Calu3 (cell line): ENCODE measurements at places on chromosomes 4 and X. TPM values are rescaled to one million over a fixed set of nuclear protein-coding genes. Genes with fewer than 3 reads are reported as not detected.

- H3K4me3 ChIP-seq, result no peak overlapping the region
- DNase-seq, result no peak
- no peak overlapping the region for H3K27ac ChIP-seq
- no peaks in the 10 kb centered on the region for H3K4me1 ChIP-seq
- H3K27me3 ChIP-seq, result no peaks in the 10 kb centered on the region
- no peaks in the 10 kb centered on the region for H3K36me3 ChIP-seq
Measured at GRCh38 chr4:78818530-78819079, 42.5 kb downstream of the BMP2K start.

ELF4 gene
- total RNA-seq, result 21.0 and 24.2 TPM in 2 replicates

DNA sequence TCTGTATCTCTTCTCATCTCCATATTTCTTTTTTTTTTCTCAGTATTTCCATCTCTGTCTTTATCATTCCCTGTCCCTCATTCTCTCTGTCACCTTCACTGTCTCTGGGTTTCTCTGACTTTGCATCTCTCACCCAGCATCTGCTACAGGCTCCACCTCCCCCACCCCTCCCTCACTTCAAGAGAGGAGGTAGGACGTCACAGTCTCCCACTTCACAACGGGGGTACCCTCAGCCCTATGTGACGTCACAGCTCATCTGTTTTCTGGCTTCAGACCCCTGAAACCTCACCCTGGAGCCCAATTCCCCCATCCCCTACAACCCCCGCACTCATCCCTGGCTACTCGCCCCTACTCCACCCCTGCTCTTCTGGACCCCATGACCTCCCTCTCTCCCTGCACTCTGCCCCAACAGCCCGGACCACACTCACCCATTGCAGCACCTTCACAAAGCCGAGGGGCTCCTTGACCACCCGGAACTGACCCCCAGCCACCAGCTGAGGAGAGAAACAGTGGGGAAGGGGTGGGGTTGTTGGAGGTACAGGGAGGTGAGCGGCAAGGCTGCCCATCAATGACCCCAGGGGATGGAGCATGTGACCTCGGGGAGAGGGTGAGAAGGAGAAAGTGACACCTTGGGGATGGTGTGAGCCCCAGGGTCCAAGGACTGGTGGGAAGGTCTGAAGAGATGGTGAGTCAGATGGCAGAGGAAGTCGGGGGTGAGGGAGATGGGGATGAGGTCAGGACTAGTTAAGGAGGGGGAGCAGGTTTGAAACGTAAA, 1.3 kb downstream of the SYP start:
- H3K36me3 ChIP-seq, result peaks cover 10% of the 10 kb centered on the region
- H3K27ac ChIP-seq, result no peak overlapping the region
- DNase-seq, result no peak
- peaks cover 10% of the 10 kb centered on the region for H3K4me1 ChIP-seq

MAGEB17 gene
- not detected in 2 replicates for total RNA-seq

- H3K4me1 ChIP-seq, result peaks cover 9% of the 10 kb centered on the region
- no peaks in the 10 kb centered on the region for H3K27me3 ChIP-seq
- H3K36me3 ChIP-seq, result no peaks in the 10 kb centered on the region
- no peak for DNase-seq
- no peak overlapping the region for H3K4me3 ChIP-seq
Measured at GRCh38 chr4:127870281-127870680, 10.4 kb upstream of the PLK4 start.

- no peaks in the 10 kb centered on the region for H3K4me1 ChIP-seq
- DNase-seq, result no peak
- no peak overlapping the region for H3K27ac ChIP-seq
- H3K4me3 ChIP-seq, result no peak overlapping the region
- H3K27me3 ChIP-seq, result no peaks in the 10 kb centered on the region
Measured at GRCh38 chr4:146814750-146815149, 130.9 kb downstream of the TTC29 start.

EXOSC9 gene
- 18.8 and 22.3 TPM in 2 replicates for total RNA-seq

- peaks cover 43% of the 10 kb centered on the region for H3K27me3 ChIP-seq
- DNase-seq, result no peak
- H3K4me1 ChIP-seq, result no peaks in the 10 kb centered on the region
- H3K27ac ChIP-seq, result no peak overlapping the region
- H3K4me3 ChIP-seq, result no peak overlapping the region
- no peaks in the 10 kb centered on the region for H3K36me3 ChIP-seq
Measured at GRCh38 chr4:3021127-3021526, 53.2 kb downstream of the HTT-AS start.

DNA sequence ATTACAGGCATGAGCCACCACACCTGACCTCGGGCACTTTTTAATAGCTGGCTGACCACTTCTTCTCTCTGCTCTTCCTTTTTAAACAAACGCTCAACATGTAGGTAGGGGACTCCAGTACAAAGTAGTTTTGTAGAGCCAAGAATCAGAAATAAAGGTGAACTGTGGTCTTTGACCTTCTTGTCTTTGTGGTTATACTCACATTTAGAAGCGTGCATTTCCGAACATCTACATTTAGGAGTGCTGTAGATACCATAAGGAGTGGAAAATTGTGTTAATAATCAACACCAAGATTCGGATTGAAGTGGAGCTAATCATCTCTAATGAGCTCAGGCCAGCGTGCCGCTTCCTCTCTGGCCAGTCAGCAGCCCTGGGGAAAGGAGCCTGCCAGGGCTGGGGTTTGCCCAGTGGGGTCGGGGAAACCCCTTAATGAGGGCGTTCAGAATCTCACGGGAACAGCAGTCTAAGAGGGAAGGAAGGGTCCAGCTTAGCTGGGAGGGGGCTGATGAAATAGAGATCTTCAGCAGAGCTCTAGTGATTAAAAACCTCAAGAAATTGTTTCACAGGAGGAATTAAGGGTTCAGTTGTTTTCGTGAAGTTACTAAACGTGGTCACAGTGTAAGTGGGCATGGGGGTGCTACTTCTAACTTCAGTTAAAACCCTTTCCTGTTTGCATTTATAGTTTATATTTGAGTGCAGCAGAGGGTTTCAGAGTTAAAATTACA, 81.2 kb downstream of the GAB1 start:
- H3K27ac ChIP-seq, result no peak overlapping the region
- no peaks in the 10 kb centered on the region for H3K27me3 ChIP-seq
- H3K4me1 ChIP-seq, result no peaks in the 10 kb centered on the region
- no peak overlapping the region for H3K4me3 ChIP-seq

TLR7 gene
- not detected in 2 replicates for total RNA-seq

DNA sequence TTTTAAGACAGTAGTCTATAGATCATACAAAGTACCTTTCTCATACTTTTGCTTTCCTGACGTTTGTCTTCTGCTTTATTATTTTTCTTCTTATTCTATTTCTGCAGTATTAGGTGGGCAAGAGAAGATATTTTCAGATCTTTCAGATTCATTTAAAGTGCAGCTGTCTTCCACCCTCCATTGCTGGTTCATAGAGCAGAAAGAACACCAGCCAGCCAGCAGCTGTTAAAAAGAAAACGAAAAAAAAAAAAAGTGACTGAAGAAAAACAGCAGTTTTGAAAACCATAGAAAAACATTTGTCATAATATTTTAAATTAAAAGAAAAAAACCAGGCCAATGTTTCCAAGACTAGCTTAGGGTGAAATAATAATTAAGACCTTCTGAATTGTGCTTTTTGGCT, 42.9 kb downstream of the SMAD1 start:
- no peak overlapping the region for H3K4me3 ChIP-seq
- H3K4me1 ChIP-seq, result no peaks in the 10 kb centered on the region

- no peak overlapping the region for H3K4me3 ChIP-seq
- H3K4me1 ChIP-seq, result peaks cover 9% of the 10 kb centered on the region
- peaks cover 24% of the 10 kb centered on the region for H3K36me3 ChIP-seq
- no peak for DNase-seq
- no peak overlapping the region for H3K27ac ChIP-seq
- H3K27me3 ChIP-seq, result no peaks in the 10 kb centered on the region
Measured at GRCh38 chr4:112288455-112288854, 2.8 kb upstream of the TIFA start.

HERC5 gene
- total RNA-seq, result 20.1 and 44.2 TPM in 2 replicates

GRCh38 chr4:174154215-174154854, 129.1 kb downstream of the FBXO8 start:
- no peaks in the 10 kb centered on the region for H3K36me3 ChIP-seq
- H3K4me1 ChIP-seq, result no peaks in the 10 kb centered on the region
- H3K27ac ChIP-seq, result no peak overlapping the region
- no peak overlapping the region for H3K4me3 ChIP-seq
- H3K27me3 ChIP-seq, result no peaks in the 10 kb centered on the region

SUPT20HL2 gene
- total RNA-seq, result not detected in 2 replicates

GRCh38 chr4:73189274-73189810, 69.3 kb downstream of the ANKRD17 start:
- no peak overlapping the region for H3K4me3 ChIP-seq
- DNase-seq, result no peak
- H3K27ac ChIP-seq, result no peak overlapping the region
- no peaks in the 10 kb centered on the region for H3K27me3 ChIP-seq

GRCh38 chr4:10139518-10139917, 22.9 kb upstream of the WDR1 start:
- no peaks in the 10 kb centered on the region for H3K4me1 ChIP-seq
- H3K27me3 ChIP-seq, result peaks cover 47% of the 10 kb centered on the region
- no peak overlapping the region for H3K27ac ChIP-seq
- DNase-seq, result no peak

DNA sequence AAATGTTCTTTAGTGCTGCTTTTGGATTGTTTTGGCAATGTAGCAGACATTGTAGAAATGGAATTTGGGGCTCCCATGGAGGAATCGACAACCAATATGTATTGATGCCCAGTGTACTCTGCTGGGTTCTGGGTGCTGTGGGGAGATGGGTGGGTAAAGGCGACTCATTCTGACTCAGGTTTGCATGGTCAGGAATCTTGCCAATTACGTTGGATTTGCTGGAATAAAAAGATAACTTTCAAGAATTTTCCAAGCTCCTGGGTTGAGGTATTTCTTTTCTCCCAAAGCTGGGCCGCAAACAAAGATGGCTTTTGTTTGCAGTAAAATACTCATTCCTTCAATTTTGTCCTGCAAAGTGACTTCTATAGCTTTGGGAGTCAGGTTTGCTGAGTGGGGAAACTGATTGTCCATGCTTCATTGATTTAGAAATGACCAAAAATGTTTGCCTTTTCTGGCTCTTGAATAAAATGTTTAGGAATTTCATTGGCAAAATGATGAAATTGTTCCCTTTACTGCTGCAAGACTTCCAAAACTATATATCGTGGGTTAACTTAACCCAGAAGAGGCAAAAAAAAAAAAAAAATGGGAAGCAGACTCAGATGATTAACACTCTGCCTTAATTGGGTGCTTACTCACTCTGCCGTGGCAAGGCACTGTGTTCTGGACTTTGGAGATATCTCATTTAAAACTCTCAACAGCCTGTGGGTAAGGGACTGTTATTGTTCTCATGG, 57.0 kb downstream of the RTL9 start:
- H3K36me3 ChIP-seq, result no peaks in the 10 kb centered on the region
- H3K27ac ChIP-seq, result no peak overlapping the region
- no peak for DNase-seq
- no peak overlapping the region for H3K4me3 ChIP-seq

ASB12 gene
- total RNA-seq, result not detected in 2 replicates

GRCh38 chrX:154369449-154370299, 4.8 kb downstream of the FLNA start:
- peak overlapping the region; percentile 79 for H3K4me3 ChIP-seq
- DNase-seq, result peak; percentile 87
- H3K4me1 ChIP-seq, result peaks cover 9% of the 10 kb centered on the region
- H3K27ac ChIP-seq, result peak overlapping the region; percentile 92

- H3K27ac ChIP-seq, result no peak overlapping the region
- H3K4me1 ChIP-seq, result no peaks in the 10 kb centered on the region
- no peaks in the 10 kb centered on the region for H3K27me3 ChIP-seq
- no peak for DNase-seq
- H3K4me3 ChIP-seq, result no peak overlapping the region
Measured at GRCh38 chr4:23805450-23805851, 84.4 kb downstream of the PPARGC1A start.

PPA2 gene
- total RNA-seq, result 83.6 and 86.6 TPM in 2 replicates

DNA sequence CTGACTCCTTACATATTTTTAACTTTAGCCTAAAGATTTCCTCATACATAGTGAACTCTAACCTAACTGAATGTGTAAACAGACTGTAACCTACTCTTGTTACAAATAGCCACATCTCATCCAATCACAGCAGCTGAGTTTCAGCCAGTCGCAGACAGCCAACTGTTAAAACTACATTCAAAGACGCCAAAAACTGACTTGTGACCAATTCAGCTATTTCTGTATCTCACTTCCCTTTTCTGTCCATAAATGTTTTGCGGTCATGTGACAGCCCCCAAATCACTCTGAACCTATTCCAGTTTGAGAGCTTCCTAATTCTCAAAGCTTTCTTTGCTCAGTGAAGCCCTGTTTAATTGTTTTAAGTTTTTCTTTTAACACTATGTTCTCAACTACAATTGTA, 2731.9 kb downstream of the ARAP2 start:
- DNase-seq, result no peak
- H3K4me1 ChIP-seq, result no peaks in the 10 kb centered on the region
- no peak overlapping the region for H3K4me3 ChIP-seq
- no peaks in the 10 kb centered on the region for H3K36me3 ChIP-seq

CT45A1 gene
- total RNA-seq, result not detected in 2 replicates

- no peaks in the 10 kb centered on the region for H3K27me3 ChIP-seq
- no peak overlapping the region for H3K4me3 ChIP-seq
- H3K36me3 ChIP-seq, result no peaks in the 10 kb centered on the region
- no peaks in the 10 kb centered on the region for H3K4me1 ChIP-seq
- H3K27ac ChIP-seq, result no peak overlapping the region
- DNase-seq, result no peak
Measured at GRCh38 chrX:36978886-36979285, 29.3 kb upstream of the FAM47C start.

ADGRL3 gene
- 0.51 and 0.66 TPM in 2 replicates for total RNA-seq

CT55 gene
- total RNA-seq, result not detected in 2 replicates

ART3 gene
- 1.7 and 1.9 TPM in 2 replicates for total RNA-seq

OTOP1 gene
- not detected in 2 replicates for total RNA-seq

DNA sequence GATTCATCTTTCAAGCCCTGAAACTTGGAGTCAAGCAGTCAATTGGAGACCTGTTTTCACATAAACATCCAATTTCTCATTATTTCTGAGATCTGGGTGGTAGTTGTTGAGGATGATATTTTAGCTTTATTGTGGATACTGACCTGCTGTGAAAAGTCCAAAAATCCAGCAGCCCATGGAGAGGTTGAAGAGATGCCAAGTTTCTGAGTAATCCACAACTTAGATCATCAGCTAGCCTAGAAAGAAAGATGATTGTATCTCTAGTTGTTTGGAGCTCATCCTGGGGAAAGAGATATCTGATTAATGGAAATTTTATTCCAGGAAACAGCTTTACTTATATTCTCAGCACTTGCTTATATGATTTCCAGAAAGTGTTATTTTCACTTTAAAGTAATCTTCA, 48.6 kb upstream of the DCX start:
- no peak for DNase-seq
- no peak overlapping the region for H3K27ac ChIP-seq
- no peaks in the 10 kb centered on the region for H3K36me3 ChIP-seq
- H3K4me1 ChIP-seq, result no peaks in the 10 kb centered on the region
- H3K27me3 ChIP-seq, result no peaks in the 10 kb centered on the region
- H3K4me3 ChIP-seq, result no peak overlapping the region

GRCh38 chr4:14079601-14080000, 452.1 kb upstream of the BOD1L1 start:
- H3K4me1 ChIP-seq, result no peaks in the 10 kb centered on the region
- no peaks in the 10 kb centered on the region for H3K27me3 ChIP-seq
- no peak overlapping the region for H3K27ac ChIP-seq
- no peak overlapping the region for H3K4me3 ChIP-seq
- H3K36me3 ChIP-seq, result no peaks in the 10 kb centered on the region
